ENCODE measurements at places on chromosomes 6 and 20.

- no peak for DNase-seq
Measured at GRCh38 chr20:34663213-34663943, 13.5 kb downstream of the PIGU start.

DNA sequence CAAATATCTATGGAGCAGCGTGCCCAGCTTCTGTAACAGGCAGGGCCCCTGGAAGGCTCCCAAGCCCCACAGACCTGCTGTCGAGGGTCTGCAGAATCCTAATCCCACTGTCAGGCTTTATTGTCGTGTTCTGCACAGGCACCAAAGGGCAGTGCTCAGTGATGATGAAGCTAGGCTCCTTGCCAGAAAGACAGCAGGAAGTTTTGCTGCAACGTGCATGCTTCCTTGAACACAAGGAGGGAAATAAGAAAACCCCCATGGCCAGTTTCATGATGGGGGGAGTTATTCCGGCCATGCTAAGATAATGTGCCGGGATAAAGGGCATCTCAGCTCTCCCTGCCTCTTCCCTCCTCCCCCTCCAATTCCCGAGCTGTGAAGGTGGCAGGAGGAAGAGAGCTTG is 109.4 kb upstream of the KCNG1 start:
- DNase-seq = peak; percentile 42

GRCh38 chr20:59086923-59087322 is 44.3 kb upstream of the PRELID3B start:
- no peak for DNase-seq

DNA sequence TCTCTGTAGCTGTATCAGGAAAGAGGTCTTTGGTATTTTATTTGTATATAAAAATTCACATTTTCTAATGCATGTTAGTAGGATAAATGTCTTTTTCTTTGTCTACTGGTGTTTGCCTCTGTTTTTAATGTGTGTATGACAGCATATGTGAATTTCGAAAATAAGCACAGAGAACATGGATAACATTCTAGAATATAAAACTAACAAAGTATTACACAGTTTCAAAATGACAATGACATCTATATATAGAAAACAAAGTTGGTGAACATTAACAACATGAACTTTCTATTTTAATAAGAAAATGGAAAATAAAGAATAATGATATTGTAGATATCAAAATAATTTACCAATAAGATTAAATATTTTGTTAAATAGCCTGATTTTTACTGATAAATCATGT is 608.0 kb downstream of the COL12A1 start:
- DNase-seq = no peak

- DNase-seq = no peak
Measured at GRCh38 chr6:167712731-167713475, 113.8 kb upstream of the AFDN start.

- no peak for DNase-seq
Measured at GRCh38 chr6:134621858-134622257, 303.9 kb upstream of the SGK1 start.

DNA sequence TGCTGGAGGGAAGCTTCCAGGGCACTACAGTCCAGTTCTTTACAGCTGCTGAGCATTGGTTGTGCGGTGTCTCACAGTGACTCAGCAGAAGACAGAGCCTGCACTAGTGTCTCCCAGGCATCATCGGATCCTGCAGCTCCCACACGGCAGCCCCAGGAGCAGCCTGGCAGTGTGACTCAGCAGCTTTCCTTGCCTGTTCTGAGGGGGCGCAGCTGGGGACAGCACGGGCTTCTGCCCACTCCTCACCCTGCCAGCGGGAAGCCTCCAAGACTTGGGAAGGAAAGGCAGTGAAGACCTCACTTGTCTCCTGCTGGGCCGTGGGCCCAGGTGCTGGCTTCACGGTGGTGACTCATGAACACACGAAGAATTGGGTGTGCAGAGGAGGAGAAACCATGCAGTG is 165.4 kb downstream of the SYNDIG1 start:
- peak; percentile 93 for DNase-seq

- no peak for DNase-seq
Measured at GRCh38 chr6:43172104-43173007, 1.3 kb downstream of the SRF start.

GRCh38 chr20:62707921-62708521 is 615 bp upstream of the NTSR1 start:
- DNase-seq = no peak

DNA sequence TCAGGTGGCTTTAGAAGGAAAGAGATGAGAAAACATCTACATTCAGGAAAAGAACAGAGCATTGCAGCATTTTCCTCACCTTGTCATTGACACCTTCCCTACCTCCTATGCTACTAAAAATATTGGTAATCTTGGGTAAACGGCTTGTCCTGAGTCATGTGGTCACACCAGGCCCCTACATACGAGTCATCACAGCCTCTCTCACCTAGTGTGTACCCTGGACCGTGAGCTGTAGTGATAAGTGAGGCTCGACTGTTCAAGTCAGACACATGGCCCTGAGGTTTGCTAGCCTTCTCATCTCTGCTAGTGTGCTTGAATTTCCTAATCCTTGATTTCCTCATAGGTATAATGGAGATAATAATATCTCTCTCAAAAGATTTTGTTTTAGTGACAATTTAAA is 29.6 kb upstream of the TMEM244 start:
- DNase-seq = no peak

DNA sequence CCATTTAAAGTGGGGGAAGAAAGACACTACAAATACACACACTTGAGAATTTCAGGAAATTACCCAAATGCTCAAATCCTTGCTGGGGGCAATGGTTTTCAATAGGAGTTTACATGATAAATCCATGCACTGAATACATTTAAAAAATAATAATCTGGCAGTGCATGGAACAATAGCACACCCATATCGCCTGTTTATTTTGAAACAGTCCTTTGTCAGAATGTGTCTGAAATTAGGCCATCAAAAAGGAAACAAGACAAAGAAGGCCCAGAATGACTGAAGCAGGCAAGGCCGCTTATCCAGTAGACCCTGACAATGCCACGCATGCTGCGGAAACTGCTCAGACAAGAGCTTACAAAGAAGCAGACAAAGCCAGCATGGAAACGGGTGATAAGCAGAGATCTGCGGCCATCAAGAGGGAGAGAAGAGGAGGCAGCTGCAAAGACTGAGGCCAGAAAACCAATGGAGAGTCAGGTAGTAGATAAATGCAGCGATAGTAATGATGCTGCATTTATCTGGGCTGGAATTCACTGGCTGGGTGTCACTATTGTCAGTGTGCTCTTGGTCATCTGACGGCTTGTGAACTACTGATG is 211.9 kb upstream of the CNR1 start:
- no peak for DNase-seq

DNA sequence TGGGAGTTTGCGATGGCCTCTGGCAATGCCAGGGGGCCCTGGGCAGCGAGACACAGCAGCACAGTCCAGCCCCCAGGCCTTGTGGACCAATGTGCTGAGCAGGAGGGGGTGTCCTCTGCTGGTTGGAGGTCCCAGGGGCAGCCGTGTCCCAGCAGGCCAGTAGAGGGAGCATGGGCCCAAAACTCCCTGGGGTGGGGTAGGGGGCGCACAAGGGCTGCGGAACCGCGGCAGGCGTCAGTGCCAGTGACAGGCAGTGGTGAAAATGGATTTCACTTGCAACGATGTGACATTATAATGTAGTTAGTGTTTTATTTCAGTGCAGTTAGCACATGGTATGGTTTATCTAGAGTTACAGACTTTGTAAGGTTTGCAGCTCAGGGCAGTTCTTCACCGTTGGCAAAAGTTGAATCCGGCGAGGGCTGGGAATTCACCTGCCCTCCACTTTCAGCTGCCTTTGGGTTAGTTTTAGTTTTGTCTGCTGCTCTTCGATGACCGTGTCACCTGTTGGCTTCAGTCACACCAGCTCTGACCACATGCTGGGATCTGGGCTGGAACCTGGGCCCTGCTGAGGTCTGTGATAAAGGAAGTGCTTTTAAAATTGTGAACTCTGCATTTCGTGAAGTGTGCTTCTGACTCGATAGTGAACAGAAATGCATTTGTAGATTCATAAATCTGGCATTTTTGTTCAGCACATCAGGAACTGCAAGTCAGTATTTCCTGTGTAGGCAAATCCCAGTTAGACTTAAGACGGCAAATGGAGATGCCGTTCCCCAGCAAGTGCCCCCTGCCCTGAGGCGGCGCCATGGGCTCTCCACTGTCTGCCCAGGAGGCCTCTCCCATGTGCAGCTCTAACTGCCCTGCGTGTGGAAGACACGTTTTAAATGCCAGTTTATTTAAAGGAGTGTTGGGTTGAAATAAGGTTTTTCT is 46.8 kb downstream of the PYGB start:
- DNase-seq = peak; percentile 61

DNA sequence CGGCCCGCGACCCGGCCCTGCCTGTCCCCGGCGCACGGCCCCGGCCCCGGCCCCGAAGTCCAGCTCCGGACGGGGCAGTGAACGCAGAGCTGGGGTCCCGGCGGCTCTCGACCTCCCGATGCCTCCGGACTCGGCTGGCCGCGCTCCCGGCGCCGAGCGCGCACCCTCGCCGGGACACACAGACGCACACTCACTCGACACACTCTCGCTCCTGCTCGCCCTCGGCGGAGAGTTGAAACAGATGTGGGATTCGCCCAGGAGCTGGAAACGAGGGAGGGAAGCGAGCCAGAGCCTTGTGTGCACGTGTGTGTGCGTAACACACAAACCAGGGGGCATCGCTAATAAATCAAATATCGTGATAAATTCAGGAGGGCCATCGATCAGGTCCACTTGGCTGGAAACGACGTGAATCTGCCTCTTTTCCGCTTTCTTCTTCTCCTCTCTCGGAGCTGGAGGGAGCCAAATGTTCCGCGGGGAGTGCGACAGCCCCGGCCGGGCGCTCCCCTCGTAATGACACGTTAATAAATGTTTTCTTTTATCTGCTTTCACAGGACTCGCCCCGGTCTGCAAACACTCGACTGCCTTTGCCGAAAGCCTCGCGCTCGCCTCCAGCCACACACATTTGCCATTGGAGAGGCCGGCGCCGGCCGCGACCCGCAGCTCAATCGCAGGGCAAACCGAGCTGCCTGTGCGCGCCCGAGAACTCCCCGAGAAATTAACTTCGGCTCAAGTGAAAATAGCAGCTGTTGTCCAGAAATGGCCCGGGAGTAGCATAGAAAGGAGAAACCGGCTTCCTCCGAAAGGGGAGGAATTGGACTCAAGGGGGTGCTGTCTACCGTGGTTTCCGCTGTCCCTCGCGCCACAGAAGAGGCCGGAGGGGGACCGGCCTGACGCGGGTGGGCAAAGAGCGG is 828 bp upstream of the SULF2 start:
- DNase-seq = peak; percentile 85

- no peak for DNase-seq
Measured at GRCh38 chr6:34178357-34179105, 32.6 kb upstream of the GRM4 start.

DNA sequence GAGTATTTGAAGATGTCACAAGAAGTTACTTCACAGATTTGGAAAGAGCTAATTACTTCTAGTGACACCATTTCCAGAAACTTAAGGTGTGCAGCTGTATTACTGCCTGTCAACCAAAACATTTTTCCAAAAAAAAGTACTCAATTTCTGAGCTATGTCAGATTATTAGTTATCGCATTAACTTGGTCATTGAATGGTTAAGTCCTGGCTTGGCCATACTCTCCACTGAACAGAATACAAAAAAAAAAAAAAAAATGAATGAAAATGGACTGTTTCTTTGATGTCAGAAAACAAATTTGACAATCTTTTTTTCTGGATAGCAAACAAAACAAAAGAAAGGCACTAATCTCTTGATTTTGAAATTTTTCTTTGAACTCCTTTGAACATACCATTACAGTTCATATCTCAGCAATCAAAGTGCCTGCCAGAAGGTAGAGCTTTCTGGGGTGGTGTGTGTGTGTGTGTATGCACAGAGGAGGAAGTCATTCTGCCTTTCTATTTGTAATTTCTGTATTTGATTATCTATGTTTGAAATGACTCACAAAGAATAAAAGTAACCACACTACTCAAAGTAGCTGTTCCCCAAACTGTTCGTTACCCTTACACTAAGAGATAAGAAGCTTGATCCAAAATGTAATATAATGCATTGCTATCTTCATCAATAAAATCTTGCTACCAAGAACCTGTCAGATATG is 210.8 kb upstream of the FUT9 start:
- DNase-seq = no peak

DNA sequence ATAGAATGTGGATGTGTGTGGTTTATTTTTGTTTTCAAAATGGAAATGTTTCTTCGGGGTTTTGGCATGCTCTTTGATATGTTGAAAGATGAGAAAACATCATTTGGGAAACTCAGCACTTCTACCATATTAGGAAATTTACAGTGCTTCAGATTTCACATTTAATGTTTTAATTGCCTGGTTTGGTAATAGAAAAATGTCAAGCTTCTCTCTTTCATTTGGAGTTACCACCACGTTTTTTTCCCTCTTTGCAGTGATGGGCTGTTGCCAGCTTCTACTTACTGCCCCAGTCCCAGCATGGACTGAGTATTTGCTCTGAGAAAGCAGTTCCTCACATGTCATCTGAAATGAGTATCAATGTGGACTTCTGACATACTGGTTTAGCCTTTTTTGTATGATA is 267.7 kb downstream of the PRL start:
- peak; percentile 60 for DNase-seq

DNA sequence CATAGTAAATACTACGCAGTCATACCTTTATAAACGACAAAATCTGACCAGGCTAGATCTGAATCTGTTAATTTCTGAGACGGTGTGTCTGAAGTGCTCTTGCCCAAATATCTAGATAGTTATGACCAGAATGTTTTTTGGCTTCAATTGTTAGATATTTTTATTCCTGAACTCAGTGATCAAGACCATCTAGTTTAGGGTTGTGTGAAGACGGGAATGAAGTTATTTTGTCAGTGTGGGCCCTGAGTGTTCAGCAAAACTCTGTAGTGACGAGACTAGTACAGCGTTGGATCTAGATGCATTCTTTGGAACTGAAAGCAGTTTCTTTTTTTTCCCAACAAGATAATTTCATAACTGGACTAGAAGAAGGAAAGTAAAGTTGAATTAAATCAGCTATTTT is 3.1 kb downstream of the STXBP5 start:
- no peak for DNase-seq

- no peak for DNase-seq
Measured at GRCh38 chr6:106168097-106168888, 82.2 kb downstream of the PRDM1 start.

GRCh38 chr20:52731093-52731492 is 241.1 kb upstream of the TSHZ2 start:
- no peak for DNase-seq

GRCh38 chr6:52407467-52407866 is 12.7 kb upstream of the EFHC1 start:
- DNase-seq = peak; percentile 61

DNA sequence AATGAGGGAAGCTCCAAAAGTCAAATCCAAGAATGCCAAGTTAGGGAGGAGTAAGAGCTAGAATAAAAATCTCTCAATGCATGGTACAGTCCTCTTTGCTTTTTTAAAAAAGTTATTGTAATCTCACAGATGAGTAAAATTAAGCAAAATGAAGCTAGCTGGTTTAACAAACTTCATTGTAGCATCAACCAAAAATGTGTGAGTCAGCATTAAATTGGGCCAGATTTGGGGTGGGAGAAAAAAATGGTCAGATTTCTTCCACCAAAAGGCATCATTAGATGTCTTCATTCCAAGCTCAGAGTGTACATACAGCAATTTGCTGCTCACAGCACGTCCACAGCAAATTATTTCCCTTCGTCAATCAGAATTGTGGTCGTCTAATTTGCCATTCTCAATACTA is 441.5 kb upstream of the FLRT3 start:
- DNase-seq = peak; percentile 12

All from fibroblast of skin of scalp (primary cell).